Lower lobe of right lung (tissue), 2 donors: ENCODE measurements at places on chromosomes 5 and 9.

DNA sequence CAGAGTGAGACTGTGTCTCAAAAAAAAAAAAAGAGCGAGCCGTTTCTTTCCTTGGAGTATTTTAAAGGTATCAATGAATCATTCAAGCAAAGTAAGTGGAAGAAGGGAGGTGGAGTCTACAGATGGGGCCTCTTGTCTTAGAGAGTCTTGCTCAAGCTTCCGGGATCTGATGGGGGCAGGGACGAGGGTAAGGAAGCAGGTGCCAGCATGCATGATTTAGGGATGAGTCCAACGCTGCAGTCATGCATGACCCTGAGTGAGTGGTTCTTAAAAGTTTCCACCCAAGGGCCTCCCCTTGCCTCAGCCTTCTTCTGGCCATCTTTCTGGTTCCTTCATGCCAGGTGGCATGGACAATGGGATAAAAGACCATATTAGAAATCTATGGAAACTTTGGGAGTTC is 79.6 kb downstream of the MYO10 start:
- no peak for DNase-seq

DNA sequence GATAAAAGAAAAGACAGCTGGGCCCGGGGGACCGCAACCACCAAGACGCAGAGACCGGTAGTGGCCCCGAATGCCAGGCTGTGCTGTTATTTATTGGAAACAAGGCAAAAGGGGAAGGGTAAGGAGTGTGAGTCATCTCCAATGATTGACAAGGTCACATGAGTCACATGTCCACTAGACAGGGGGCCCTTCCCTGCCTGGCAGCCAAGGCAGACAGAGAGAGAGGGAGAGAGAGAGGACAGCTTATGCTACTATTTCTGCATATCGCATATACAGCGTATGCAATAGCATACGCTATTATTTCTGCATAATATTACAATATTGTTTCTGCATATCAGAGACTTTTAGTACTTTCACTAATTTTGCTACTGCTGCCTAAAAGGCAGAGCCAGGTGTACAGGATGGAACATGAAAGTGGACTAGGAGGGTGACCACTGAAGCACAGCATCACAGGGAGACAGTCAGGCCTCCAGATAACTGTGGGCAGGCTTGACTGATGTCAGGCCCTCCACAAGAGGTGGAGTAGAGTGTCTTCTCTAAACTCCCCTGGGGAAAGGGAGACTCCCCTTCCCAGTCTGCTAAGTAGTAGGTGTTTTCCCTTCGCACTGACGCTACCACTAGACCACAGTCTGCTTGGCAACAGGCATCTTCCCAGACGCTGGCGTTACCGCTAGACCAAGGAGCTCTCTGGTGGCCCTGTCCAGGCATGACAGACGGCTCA is 50.3 kb downstream of the RFX3 start:
- DNase-seq: peak; percentile 43

DNA sequence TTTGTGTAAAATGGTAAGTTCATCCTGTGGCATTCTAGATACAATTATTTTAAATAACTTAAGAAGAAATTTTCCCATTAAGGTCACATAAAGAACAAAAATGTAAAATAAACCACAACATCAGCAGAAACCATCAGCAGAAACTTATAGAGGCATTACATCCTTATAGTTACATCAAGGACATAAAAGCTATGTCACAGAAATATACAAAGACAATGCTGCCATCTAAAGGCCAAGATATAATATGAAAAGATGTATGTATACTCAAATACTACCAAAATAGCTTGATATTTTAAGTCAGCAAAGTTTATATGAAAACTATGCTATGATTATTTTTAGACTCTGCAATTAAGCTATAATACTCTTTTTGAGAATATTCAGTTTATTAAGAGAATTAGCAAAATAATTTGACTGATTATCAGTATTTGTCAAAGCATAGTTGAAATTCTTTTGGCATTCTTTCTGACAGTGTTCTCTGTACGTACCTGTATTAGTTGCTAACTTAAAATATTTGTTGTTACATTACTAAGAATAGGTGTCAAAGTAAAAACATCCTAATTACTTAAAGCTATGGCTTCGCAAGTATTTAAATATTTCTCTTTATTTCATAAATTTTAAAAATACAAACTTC is 36.2 kb downstream of the FBXL17 start:
- DNase-seq: no peak

- DNase-seq: no peak
These were observed 417.0 kb upstream of the TLE4 start for GRCh38 chr9:79154806-79155205.

DNA sequence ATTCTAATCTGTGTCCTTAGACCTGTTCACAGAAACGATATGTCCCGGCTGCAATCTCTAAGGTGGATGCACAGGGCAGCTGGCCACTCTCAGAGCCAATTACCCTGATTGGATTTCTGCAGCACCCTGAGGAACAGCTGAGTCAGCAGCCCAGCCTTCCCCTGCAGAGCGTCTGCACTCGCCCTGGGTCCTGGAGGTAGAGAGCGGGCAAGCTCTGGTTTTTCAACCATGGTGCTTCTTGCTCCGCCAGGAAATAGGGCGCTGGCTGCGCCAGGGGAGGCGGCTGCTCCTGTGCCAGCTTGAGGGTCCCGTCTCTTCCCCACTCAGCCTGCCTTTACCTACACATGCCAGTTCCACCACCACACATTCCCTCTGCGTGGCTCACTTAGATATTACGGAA is 19.2 kb downstream of the NDUFS6 start:
- no peak for DNase-seq

DNA sequence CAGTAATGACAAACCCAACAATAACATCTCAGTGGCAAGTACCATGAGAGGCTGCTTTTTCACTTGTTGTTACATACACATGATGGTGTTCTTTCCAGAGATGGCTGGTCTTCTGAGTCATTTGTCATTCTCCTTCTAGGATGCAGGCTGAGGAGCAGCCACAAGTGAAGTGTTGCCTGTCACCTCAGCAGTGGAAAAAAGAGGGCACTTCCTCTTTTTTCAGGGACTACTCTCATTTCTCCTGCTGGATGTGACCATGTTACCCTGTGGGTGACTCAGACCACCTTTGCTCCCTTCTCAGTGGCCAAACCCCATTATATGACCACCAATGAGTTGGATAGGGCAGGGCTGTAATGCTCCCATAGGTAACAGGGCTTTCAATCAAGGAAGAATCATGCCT is 587.0 kb upstream of the ADAMTS16 start:
- no peak for DNase-seq

- no peak for DNase-seq
These were observed 136.5 kb downstream of the SV2C start for GRCh38 chr5:76219636-76220035.

DNA sequence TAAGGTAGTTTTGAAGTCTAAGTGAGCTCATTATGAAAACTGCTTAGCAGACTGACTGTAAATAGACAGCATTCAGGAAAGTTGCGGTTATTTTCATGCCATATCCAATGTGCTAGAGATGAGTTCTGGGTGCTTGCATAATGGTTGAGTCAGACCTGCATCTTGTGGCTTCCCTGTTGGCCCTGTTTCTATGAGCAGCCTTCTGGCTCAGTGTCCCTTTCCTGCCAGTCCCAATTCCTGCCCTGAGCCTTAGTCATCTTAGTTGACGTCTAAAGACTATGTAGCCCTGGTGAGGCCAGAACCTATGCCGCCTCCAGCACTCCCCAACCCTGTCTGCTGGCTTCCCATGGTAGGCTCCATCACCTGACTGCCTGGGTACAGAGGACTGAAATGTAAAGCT is 76.3 kb upstream of the TNFSF8 start:
- no peak for DNase-seq

GRCh38 chr5:78221964-78222451 is 72.5 kb downstream of the AP3B1 start:
- no peak for DNase-seq

- no peak for DNase-seq
These were observed 580.2 kb upstream of the FAM174A start for GRCh38 chr5:99955006-99955405.

GRCh38 chr5:94778299-94778698 is 159.8 kb downstream of the SLF1 start:
- DNase-seq: no peak

DNA sequence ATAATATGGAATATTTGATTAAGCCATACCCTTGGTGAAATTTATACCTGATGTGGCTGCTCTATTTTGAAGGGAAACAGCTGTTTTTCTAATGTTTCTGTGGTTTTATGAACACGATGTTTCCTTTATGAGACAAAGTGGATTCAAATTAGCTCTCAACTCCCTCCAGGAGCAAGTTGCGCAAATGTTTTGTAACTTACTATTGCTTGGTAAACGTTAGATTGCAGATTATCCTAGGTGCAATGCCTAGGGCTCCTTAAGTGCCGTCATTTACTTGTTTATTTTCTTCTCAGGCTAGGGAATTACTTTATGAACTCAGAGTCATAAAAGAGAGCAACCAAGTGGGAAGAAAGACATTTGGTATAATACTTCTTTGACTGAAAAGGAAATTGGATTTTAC is 763.1 kb downstream of the TAF11L14 start:
- DNase-seq: no peak

GRCh38 chr9:33698267-33698666 is 97.1 kb upstream of the PRSS3 start:
- DNase-seq: no peak

- DNase-seq: no peak
These were observed 348.3 kb downstream of the ISL1 start for GRCh38 chr5:51731421-51732029.

DNA sequence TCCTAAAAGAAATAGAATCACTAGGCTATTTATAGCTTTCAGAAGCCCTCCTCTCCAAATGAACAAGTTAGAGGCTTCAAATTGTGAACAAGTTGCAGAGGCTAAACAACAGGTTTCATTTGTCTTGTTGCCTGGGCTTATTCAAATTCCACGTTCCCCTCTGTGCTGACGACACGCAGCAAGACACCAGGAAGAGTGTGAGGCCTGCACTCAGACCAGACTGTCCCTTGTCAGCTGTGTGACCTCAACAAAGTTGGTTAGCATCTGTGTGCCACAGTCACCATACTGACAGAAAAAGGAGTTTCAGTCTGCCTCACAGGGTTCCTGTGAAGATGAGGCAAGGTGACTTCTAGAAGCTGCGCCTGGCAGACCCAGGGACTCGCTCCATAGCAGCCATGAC is 22.1 kb upstream of the GABBR2 start:
- DNase-seq: no peak

DNA sequence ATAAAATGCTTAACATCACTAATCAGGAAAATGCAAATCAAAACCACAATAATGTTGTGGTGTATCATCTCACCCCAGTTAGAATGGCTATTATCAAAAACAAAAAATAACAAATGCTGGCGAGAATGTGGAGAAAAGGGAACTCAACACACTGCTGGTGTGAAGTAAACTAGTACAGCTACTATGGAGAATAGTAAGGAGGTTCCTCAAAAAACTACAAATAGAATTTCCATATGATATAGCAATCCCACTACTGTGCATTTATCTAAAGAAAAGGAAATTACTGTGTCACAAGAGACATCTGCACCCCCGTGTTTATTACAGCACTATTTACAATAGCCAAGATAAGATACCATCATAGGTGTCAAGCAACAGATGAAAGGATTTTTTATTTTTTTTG is 214.5 kb upstream of the RASA1 start:
- no peak for DNase-seq

GRCh38 chr5:163269624-163270023 is 167.8 kb upstream of the CCNG1 start:
- DNase-seq: no peak
